ENCODE measurements at places on chromosomes 3 and 15. TPM values are rescaled to one million over a fixed set of nuclear protein-coding genes. Genes with fewer than 3 reads are reported as not detected.

DNA sequence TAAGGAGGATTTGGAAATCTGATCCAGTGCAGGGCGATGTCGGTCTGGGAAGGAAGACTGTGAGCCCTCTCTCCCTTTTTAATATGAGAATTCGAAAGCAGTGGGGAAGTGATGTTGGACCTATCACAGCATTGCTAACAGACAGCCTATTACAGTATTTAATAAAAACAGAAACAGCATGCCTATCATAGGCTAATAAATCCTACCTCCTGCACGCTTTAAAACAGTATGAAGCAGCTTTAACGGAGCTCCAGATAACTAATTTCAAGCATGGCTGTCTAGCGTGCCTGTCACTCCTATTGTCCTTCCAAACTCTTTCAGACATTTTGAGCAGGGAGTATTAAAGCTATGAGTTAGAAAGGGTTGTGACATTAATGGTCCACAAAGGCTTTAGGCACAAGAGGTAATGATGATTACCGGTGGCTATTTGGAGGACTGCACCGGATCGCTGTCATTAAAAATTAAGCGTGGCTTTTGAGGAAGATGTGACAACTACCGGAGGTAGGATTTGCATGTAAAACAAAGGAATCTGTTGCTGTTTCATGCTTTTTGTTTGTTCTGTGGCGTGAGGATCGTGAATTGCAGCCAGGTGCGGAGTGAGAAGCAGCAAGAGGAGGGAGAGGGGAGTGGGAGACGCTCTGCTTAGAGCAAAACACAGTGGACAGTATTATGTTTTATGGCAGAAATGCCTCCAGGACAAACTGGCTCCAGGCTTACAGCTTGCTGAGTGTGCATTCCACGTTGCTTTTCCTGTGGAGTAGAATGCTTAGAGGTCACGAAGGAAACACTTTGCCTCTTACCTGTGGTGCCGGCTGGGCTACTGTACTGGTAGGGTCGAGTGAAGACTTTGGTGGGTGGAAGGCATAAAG is at the start of gene KCNMB2:
Gene KCNMB2 (plus strand): TSS at position 226 of the 869 bp plus-strand sequence.
- no peaks in the 10 kb centered on the region for H3K27me3 ChIP-seq
- peak; percentile 19 for DNase-seq
- no peak within 1 kb of the TSS for H3K27ac ChIP-seq
- no peaks in the 10 kb centered on the region for H3K4me1 ChIP-seq
- no peaks in the 10 kb centered on the region for H3K36me3 ChIP-seq

DNA sequence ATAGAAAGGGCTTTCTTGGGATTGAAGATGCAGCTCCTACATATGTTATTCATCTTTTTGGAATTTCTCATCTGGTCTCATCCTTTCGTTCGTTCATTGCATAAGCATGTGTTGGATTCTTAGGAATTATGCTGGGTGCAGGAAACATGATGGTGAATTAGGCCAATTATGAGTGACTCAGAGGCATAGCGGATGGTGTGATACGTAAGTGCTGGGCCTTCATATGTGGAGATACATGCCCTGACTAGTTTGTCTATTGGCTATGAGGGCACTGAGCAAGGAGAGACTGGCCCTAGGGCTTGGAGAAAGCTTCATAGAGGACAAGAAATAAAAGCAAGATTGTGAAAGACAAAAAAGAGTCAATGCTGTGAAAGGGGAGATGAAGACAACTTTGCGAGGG is 235.1 kb downstream of the MYRIP start:
- H3K4me3 ChIP-seq: no peak overlapping the region
- H3K4me1 ChIP-seq: no peaks in the 10 kb centered on the region
- no peak for DNase-seq

The SH2D7 gene
- 3.8 TPM for polyA plus RNA-seq

The SLITRK3 gene
- polyA plus RNA-seq: not detected

- H3K27ac ChIP-seq: no peak overlapping the region
- H3K36me3 ChIP-seq: no peaks in the 10 kb centered on the region
- H3K4me1 ChIP-seq: no peaks in the 10 kb centered on the region
Measured at GRCh38 chr3:83946049-83946448, 1012.7 kb upstream of the CADM2 start.

The LMOD3 gene
- 0.27 TPM for polyA plus RNA-seq

DNA sequence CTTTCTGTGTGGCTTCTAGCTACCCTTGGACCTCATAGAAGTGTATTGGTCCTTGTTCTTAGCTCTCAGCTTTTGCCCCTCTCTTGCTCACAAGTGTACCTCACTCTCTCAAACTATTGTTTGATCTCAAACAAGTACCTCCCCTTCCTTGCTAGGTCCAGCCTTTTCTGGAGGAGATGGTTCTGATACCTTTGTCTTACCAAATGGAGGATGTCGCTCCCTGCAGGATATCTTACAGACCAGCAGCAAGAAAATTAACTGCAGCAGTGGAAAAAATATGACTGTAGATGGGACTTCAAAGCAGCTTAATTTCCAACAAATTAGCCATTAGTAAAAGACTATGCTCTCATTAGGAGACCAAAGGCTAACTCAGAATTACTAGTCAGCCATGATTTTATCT is 388.1 kb upstream of the ROBO2 start:
- H3K27ac ChIP-seq: no peak overlapping the region
- no peak overlapping the region for H3K4me3 ChIP-seq
- H3K36me3 ChIP-seq: no peaks in the 10 kb centered on the region
- H3K27me3 ChIP-seq: no peaks in the 10 kb centered on the region
- no peak for DNase-seq

GRCh38 chr3:17494117-17494809 is 248.2 kb downstream of the TBC1D5 start:
- no peak for DNase-seq
- H3K4me3 ChIP-seq: no peak overlapping the region
- H3K27me3 ChIP-seq: no peaks in the 10 kb centered on the region
- no peak overlapping the region for H3K27ac ChIP-seq
- peaks cover 12% of the 10 kb centered on the region for H3K36me3 ChIP-seq

The ZNF80 gene
- not detected for polyA plus RNA-seq

GRCh38 chr15:93583968-93584367 is 495.0 kb upstream of the RGMA start:
- H3K27ac ChIP-seq: no peak overlapping the region
- H3K4me3 ChIP-seq: no peak overlapping the region
- no peaks in the 10 kb centered on the region for H3K4me1 ChIP-seq
- DNase-seq: no peak
- H3K27me3 ChIP-seq: no peaks in the 10 kb centered on the region

DNA sequence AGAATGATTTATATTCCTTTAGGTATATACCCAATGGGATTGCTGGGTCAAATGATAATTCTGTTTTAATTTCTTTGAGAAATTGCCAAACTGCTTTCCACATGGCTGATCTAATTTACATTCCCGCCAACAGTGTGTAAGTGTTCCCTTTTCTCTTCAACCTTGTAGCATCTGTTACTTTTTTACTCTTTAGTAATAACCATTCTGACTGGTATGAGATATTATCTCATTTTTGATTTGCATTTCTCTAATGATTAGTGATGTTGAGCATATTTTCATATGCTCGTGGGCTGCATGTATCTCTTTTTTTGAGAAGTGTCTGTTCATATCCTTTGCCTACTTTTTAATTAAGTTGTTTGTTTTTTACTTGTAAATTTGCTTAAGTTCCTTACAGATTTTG is 1264.2 kb downstream of the OTOL1 start:
- no peaks in the 10 kb centered on the region for H3K36me3 ChIP-seq
- H3K27ac ChIP-seq: no peak overlapping the region
- H3K27me3 ChIP-seq: no peaks in the 10 kb centered on the region
- DNase-seq: no peak
- no peaks in the 10 kb centered on the region for H3K4me1 ChIP-seq

The KPNA4 gene
- 21.9 TPM for polyA plus RNA-seq

GRCh38 chr3:189883113-189883753 is 237.5 kb downstream of the P3H2 start:
- H3K27me3 ChIP-seq: no peaks in the 10 kb centered on the region
- H3K4me1 ChIP-seq: no peaks in the 10 kb centered on the region
- no peak overlapping the region for H3K27ac ChIP-seq
- no peaks in the 10 kb centered on the region for H3K36me3 ChIP-seq
- DNase-seq: no peak

DNA sequence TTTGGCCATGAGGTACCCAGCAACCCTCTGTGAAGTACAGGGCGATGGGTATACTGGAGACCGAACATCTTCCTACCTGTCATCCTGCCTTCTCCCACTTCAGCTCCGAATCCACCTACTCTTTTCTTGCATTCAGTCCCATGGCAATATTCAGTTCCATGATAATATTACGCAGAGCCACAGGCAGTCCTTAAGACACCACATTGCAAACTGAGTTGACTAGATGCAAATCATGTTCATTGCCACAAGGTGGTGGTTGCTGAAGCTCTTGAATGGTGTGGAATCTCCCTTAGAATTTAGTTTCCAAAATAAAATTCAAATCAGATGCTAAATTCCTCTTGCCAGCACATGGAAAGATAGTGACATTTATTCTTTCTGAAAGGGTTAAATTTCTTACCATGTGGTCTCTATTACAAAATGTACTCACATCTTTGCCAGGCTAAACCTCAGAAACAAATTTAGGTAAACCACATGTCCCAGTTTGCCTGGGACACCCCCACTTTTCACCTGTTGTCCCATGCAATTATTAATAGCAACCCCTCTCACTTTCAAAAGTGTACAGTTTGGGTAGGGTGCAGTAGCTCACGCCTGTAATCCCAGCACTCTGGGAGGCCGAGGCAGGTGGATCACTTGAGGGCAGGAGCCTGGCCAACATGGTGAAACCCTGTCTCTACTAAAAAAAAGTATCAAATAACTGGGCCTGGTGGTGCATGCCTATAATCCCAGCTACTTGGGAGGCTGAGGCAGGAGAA is 1.7 kb upstream of the NME9 start:
- H3K36me3 ChIP-seq: no peaks in the 10 kb centered on the region
- H3K27me3 ChIP-seq: peaks cover 3% of the 10 kb centered on the region
- no peak overlapping the region for H3K27ac ChIP-seq
- no peaks in the 10 kb centered on the region for H3K4me1 ChIP-seq

The SYNM gene
- polyA plus RNA-seq: 3.5 TPM

GRCh38 chr3:186097663-186098451 is 11.0 kb downstream of the ETV5 start:
- peak; percentile 91 for DNase-seq
- H3K4me1 ChIP-seq: peaks cover 30% of the 10 kb centered on the region
- no peaks in the 10 kb centered on the region for H3K27me3 ChIP-seq
- no peak overlapping the region for H3K27ac ChIP-seq

The EHD4 gene
- 14.1 TPM for polyA plus RNA-seq

DNA sequence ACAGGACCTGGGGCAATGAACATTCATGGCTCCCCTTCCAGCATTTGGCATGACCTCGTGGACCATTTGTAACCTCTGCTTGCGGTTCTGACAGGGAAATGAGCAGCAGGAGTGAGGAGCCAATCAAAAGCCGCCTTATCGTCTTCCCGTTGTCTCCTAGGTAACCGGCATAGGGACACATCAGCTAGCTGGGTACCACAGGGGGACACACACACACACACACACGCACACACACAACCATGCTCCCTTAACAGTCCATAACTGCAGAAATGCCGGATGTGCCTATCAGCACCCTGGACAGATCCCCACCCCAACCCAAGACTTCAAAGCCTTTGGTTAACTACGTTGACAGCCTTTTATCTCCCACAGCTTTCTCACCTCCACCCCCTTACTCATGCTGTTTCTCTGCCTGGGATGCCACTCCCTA is 53.4 kb upstream of the CCDC174 start:
- no peak overlapping the region for H3K4me3 ChIP-seq
- H3K27ac ChIP-seq: no peak overlapping the region
- peaks cover 4% of the 10 kb centered on the region for H3K27me3 ChIP-seq
- no peak for DNase-seq
- no peaks in the 10 kb centered on the region for H3K4me1 ChIP-seq
